ENCODE measurements at places on chromosomes 1 and 21.

DNA sequence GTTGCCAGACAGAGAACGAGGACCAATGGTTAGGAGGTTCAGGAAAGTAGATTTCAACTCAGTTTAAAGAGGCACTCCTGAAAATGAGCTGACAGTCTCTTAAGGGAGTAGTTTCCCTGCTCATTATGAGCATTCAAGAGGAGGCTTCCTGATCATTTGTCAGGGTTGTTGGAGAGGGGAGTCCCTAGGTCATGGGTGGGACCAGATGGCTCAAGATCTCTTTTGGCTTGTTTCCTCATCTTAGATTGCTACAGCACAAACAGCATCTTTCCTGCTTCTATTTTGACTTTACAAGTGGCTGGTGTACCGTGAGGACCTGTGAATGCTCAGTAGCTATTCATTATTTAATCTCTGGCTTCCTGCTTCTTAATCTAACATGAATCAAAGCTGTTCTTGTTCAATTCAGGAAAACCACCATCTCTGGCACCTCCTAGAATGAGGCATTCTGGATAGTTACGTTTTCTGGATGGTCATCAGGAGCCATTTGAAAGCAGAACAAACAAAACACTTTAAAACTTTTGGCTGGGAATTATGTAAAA is 47.6 kb downstream of the PEX14 start:
- DNase-seq, result no peak

DNA sequence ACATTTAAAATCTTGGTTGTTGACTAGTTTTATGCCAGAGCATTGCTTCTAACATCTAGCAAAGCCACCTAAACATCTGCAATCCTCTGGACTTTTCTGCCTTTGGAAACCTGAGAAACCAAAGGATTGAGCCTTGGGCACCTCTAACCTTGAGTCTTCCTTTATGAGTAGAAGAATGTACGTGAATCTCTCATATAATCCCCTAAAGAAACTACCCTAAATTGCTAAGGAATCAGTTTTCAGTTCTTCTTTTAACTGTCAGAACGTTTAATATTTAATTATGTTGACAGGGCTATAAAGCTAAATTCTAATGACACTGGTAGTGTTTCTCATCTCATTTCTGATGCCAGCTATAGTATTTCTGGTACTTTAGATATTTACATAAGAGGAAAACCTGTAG is 997.3 kb downstream of the AMY1C start:
- no peak for DNase-seq

DNA sequence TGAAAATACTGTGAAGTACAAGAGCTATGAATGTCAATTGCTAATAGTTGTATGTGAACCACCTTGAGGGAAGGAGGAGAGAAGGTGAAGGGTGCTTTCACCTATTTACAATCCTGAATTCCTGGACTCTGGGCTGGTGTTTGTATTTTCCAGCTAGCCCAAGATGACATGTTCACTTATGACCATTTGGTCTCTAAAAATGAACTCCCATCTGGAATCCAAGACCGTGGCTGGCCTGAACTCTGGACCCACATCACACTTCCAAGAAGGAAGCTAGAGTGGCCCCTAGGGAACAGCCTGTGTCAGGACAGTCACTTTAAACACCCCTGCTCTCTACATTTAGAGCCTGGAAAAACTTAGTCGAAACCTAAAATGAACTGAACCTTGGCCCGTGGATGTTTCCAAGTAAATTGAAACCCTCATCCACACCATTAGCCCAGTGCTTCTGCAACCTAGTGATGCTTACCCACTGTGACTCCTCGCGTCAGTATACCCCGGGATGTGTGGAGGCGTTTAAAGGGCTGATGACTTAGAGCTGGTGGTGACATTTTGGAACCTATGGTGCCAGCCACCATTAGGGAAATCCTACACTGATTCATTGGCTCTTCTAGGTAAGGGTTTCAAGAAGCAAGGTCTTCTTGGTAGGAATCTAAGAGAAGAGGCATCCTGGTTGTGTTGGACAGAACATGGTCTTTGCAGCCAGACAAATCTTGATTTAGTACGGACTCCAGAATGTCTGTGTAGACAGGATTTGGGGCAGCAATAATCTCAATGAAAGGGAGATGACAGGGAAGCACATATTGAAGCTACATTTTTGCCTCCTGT is 171.5 kb upstream of the IRF2BP2 start:
- DNase-seq, result no peak

- no peak for DNase-seq
These were observed 114.7 kb downstream of the ACTL8 start for GRCh38 chr1:17869815-17870214.

GRCh38 chr1:177448036-177448615 is 277.4 kb downstream of the BRINP2 start:
- no peak for DNase-seq

- no peak for DNase-seq
These were observed 15.1 kb downstream of the TRIM45 start for GRCh38 chr1:117106478-117106877.

DNA sequence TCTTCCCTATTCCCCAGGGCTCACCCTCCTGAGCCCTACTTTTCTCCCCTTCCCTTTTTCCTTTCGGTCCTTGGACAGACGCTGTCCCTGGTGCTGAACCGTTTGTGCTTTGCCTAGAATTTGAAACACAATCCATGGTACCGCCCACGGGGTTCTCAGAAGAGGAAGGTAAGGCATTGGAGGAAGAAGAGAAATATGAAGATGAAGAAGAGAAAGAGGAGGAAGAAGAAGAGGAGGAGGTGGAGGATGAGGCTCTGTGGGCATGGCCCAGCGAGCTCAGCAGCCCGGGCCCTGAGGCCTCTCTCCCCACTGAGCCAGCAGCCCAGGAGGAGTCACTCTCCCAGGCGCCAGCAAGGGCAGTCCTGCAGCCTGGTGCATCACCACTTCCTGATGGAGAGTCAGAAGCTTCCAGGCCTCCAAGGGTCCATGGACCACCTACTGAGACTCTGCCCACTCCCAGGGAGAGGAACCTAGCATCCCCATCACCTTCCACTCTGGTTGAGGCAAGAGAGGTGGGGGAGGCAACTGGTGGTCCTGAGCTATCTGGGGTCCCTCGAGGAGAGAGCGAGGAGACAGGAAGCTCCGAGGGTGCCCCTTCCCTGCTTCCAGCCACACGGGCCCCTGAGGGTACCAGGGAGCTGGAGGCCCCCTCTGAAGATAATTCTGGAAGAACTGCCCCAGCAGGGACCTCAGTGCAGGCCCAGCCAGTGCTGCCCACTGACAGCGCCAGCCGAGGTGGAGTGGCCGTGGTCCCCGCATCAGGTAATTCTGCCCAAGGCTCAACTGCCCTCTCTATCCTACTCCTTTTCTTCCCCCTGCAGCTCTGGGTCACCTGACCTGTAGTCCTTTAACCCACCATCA is 10.4 kb downstream of the BCAN start:
- DNase-seq, result no peak

Data from GM10248 (cell line).